ENCODE measurements at places on chromosomes 11 and 22.
A peak's percentile ranks its signal among the peaks of the same experiment; 100 is the strongest.

GRCh38 chr22:46239261-46240048, 10.6 kb downstream of the CDPF1 start:
- DNase-seq = no peak

GRCh38 chr11:60343094-60343704, 16.1 kb downstream of the MS4A6E start:
- DNase-seq = peak; percentile 7

DNA sequence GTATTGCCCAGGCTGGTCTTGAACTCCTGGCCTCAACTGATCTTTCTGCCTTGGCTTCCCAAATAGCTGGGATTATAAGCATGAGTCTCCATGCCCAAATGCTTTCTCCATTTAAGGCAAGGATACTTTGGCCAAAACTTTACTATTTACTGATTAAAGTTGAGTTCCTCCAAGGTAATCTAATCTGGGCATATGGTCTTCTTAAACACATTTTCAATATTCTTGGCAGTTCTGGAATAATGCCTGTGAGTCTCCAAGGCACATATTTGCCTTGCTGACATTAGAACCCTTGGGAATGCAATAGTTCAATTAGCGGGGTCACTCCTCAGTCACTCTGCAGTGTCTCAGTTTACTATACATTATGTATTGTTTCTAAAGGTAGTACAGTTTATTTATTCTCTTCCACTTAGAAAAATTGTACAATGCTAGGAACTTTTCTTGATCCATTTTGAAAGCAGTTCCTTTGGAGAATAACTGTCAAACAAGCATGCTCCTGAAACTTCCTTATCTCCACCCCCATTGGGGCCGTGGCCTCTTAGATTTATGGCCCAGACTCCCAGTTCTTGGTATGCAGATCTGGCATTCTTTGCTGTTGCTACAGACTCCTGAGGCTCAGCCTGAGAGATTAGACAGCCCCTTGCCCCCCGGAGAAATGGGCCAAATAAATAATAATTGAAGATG, 13.1 kb upstream of the RAB38 start:
- no peak for DNase-seq

- DNase-seq = no peak
Measured at GRCh38 chr22:46538814-46539160, 1.4 kb upstream of the CELSR1 start.

GRCh38 chr22:43066844-43067385, 22.3 kb downstream of the TTLL1 start:
- peak; percentile 78 for DNase-seq

- no peak for DNase-seq
Measured at GRCh38 chr11:70603756-70604211, 205.5 kb downstream of the CTTN start.

DNA sequence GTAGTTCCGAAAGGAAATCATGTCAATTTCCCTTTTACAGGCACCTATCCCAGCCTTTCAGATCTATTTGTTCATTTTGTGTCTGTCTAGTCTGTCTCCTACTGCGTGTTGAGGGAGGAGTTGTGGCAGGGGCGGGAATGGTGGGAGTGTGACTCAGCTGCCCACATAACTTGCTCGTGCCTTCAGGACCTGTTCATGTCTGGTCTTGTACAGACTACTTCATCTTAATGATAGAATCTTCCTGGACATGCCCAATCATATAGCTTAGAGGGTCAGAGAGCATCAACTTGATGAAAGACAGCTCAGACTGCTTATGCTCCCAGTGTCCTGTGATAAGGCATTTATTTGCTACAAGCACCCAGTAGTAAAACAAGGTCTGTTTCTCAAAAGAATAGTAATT, 61.0 kb upstream of the BIRC3 start:
- DNase-seq = peak; percentile 80

DNA sequence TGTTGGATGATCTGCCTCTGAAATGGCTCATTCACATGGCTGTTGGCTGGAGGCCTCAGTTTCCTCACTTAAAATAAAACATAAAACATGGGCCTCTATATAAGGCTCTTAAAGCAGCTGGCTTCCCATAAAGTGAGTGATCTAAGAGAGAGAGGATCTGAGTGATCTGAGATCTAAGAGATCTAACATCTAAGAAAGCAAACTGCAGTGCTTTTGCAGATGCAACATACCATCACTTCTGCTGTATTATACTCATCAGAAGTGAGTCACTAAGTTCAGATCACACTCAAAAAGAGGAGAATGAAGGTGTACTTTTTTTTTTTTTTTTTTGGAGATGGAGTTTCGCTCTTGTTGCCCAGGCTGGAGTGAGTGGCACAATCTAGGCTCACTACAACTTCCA, 18.1 kb upstream of the HSPA8 start:
- DNase-seq = no peak

- DNase-seq = no peak
Measured at GRCh38 chr11:93537767-93538261, 5.4 kb downstream of the SMCO4 start.

- no peak for DNase-seq
Measured at GRCh38 chr11:10594407-10594806, 25.9 kb upstream of the LYVE1 start.

- no peak for DNase-seq
Measured at GRCh38 chr22:27386186-27386585, 415.4 kb downstream of the MN1 start.

- peak; percentile 89 for DNase-seq
Measured at GRCh38 chr11:110182886-110183285, 89.7 kb downstream of the ZC3H12C start.

- no peak for DNase-seq
Measured at GRCh38 chr11:297586-298405, 1.5 kb downstream of the IFITM5 start.

GRCh38 chr11:12893787-12894672, 115.1 kb upstream of the RASSF10 start:
- peak; percentile 56 for DNase-seq

All from LHCN-M2 (cell line).